AG08396 (cell line): ENCODE measurements at places on chromosomes 4 and X.

DNA sequence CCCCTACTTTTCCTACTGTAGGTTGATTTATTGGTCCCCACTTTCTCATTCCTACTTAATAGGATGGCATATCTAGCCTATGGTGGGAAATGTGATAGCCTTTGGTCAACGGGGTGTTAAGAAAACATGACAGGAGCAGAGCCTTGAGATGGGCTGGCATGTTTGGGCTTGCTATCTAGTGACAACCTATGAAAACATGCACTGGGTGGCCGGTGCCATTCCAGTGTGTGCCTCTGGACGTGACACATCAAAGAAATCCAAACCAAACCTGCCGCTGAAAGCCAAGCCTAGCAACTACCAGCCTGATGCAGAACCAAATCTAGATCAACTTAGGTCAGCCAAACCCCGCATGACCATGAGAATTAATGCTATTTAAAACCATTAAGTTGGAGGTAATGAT lies 317.6 kb downstream of the DMD start:
- no peak for DNase-seq

GRCh38 chr4:187166886-187167512 lies 443.3 kb upstream of the FAT1 start:
- DNase-seq = no peak

DNA sequence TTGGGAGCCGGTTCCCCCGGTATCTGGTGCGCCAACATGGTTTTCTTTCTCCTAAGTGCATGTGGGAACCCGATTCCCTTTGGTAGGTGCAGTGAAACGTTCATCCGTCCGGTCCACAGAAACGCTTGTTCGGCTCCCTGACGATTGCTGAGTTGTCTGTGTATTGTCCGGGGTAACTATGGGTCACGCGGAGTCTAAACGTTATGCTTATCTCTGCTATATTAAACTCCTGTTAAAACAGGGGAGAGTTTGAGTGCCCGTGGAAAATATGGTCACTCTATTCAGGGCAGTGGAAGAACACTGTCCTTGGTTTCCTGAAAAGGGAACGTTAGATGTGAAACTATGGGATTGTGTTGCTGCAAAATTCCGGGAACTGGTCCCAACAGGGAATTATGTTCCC lies 32.4 kb upstream of the MGST2 start:
- no peak for DNase-seq

DNA sequence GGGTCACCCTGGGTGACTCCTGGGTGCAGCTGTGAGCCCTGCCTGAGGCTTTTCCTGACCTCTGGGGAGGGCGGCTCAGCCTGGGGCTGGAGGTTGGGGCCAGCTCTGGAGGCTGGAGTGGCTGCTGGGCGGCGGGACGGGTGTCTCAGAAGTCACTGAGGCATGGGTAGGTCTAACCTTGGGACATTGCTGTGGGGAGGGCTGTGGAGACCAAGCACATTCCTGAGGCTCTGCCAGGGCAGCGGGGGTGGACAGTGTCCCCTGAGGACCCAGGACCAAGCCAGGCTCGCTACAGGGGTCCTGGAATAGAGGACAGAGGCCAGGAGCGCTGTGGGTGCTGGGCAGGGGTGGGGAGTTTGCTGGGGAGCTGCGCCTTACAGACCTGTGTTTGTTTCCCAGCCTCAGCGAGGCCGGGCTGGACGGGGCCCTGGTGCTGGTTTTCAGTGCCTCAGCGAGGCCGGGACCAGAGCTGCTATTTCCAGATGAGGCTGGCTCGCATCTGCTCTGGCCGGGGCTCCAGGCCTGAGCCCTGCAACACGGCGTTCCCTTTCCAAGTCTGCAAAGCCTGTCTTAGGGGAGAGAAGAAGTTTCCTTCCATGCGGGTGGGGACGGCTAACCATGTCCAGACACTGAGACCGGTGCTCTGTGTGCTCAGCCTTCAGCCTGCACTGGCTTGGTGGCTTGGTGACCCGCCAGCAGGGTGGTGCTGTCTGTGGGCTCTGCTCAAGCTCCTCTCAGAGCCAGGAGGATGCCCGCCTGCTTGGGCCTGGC lies 3.0 kb upstream of the SLC25A6 start:
- DNase-seq = no peak

GRCh38 chrX:50705042-50705441 lies 109.0 kb downstream of the SHROOM4 start:
- no peak for DNase-seq

DNA sequence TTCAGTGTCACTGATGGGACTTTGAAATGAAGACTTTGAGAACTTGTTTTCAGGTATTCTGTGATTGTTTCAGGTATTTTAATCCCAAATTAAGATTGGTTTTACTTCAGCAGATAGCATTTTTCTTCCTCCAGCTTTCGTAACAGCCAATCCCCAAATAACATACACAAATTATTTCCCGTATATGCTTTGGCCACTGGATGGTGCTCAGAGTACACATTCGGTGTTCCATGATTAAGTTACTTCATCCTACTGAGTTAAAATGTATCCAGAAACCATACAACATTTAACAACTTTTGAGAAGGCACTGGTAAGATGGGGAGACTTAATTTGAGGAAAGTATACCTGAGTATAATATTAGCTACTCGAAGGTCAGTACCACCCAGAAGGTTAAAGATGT lies 233.4 kb upstream of the FAM47A start:
- no peak for DNase-seq
